ENCODE measurements at places on chromosomes 12 and 14.

- H3K36me3 ChIP-seq, result no peaks in the 10 kb centered on the region
- H3K4me1 ChIP-seq, result no peaks in the 10 kb centered on the region
- no peaks in the 10 kb centered on the region for H3K27me3 ChIP-seq
- H3K4me3 ChIP-seq, result no peak overlapping the region
- no peak overlapping the region for H3K27ac ChIP-seq
- DNase-seq, result no peak
These were observed 150.9 kb downstream of the TBX5 start for GRCh38 chr12:114254998-114255397.

DNA sequence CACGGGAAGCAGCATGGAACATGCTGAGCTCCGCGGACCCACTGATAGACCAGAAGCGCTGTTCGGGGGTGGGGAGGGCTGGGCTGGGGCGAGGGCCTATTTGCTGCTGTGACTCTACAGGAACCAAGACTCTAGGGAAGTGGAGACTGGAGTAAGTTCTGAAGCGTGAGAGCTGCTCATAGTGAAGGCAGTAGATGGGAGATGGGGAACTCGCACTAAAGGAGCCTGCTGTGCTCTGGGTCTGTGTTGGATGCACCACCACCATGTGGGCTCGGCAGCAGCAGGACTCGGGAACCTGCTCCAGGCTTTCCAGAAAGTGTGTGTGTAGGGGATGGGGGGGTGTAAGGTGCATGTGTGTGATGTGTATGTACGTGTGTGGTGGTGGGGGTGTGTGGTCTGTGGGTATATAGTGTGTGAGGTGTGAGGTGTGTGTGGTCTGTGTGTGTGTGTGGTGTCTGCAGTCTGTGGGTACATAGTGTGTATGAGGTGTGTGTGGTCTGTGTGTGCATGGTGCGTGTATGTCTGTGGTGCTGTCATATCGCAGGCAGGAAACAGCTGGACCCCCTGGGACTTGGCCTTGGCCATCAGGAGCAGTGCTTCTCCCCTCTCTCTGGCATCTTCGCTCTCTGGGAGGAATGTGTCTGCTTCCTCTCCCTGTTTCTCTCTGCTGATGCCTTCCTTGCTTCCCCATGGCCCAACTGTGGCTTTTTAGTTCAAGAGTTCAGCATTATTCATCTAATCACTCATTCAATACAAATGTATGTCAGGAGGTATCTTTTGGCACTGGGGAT is 378.9 kb downstream of the FUT8 start:
- H3K36me3 ChIP-seq, result no peaks in the 10 kb centered on the region
- no peaks in the 10 kb centered on the region for H3K27me3 ChIP-seq
- H3K27ac ChIP-seq, result no peak overlapping the region
- no peaks in the 10 kb centered on the region for H3K4me1 ChIP-seq

- H3K4me3 ChIP-seq, result no peak overlapping the region
- no peaks in the 10 kb centered on the region for H3K36me3 ChIP-seq
- no peak overlapping the region for H3K27ac ChIP-seq
- no peaks in the 10 kb centered on the region for H3K27me3 ChIP-seq
- H3K4me1 ChIP-seq, result no peaks in the 10 kb centered on the region
These were observed 18.3 kb upstream of the SLC35F4 start for GRCh38 chr14:57884175-57884574.

GRCh38 chr12:121189131-121189530 is 20.8 kb upstream of the P2RX4 start:
- no peak overlapping the region for H3K27ac ChIP-seq
- peaks cover 13% of the 10 kb centered on the region for H3K36me3 ChIP-seq
- H3K27me3 ChIP-seq, result no peaks in the 10 kb centered on the region
- DNase-seq, result no peak
- no peak overlapping the region for H3K4me3 ChIP-seq
- H3K4me1 ChIP-seq, result peaks cover 26% of the 10 kb centered on the region

- H3K4me1 ChIP-seq, result no peaks in the 10 kb centered on the region
- H3K4me3 ChIP-seq, result no peak overlapping the region
- H3K36me3 ChIP-seq, result no peaks in the 10 kb centered on the region
- no peaks in the 10 kb centered on the region for H3K27me3 ChIP-seq
- no peak for DNase-seq
- no peak overlapping the region for H3K27ac ChIP-seq
These were observed 313.1 kb upstream of the GARIN6 start for GRCh38 chr12:99334285-99335056.

DNA sequence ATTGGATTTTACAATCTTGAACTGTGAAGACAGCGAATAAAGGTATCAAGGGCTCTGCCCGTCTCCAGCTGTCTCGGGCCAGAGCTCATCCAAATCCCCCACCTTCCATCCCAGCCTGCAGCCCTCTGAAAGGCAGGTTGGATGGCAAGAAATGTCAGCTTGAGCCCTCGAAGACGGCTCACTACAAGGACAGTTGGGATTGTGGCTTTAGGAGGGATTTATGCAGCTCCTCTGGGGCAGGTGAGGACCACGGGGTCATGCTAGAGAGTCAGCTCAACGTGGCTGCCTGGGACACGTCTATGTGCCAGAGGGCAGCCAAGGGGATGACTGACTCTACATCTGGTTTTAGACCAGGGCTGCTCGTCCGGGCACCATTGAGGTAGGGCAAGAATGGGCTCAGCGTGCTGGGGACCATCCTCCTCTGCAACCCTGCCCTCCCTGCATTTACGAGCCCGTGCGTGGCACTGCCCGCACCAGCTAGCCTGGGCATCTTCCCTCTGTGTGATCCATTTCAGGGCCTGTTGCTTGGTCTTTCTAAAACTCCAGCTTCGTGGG is 16.2 kb downstream of the MVK start:
- peaks cover 92% of the 10 kb centered on the region for H3K36me3 ChIP-seq
- H3K27me3 ChIP-seq, result no peaks in the 10 kb centered on the region
- H3K4me1 ChIP-seq, result peaks cover under 1% of the 10 kb centered on the region
- no peak for DNase-seq

DNA sequence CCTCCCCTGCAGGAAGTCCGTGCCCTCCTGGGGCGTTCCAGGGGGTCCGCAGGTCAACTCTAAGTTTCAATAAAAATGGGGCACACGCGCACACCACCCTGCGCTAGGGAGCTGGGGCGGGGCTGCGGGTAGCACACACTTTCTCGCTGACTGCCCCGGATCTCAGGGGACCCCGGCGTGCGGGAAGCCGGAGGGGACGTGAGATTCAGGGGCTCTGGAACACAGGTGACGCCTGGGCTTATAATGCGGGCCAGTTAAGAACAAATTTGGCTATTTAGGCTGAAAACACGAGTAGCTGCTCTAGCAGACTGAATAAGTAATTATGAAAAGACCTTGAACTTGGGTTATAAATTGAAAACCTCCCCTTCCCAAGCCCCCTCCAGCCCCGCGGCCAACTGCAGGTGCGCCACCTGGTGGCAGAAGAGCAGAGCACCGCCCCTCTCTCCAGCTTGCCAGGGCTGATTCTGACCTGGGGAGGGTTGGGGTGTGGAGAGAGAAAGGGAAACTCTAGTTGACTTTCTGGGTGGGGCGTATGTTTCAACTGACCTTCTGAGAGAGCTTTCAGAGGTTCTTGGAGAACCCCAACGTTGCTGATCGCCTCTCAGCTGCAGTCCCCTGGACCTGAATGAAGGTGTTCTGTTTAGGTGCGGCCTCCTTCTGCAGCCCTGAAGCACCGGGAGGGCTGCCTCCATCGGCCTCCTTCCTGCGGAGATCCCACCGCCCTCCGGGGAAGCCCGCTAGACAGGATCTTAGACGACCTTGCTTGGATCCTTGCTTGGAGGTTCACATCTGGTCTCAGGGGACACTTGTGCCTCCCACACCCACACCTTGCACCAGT is 118.4 kb upstream of the EVL start:
- H3K27ac ChIP-seq, result no peak overlapping the region
- no peaks in the 10 kb centered on the region for H3K36me3 ChIP-seq
- no peak for DNase-seq
- H3K4me1 ChIP-seq, result peaks cover 11% of the 10 kb centered on the region

DNA sequence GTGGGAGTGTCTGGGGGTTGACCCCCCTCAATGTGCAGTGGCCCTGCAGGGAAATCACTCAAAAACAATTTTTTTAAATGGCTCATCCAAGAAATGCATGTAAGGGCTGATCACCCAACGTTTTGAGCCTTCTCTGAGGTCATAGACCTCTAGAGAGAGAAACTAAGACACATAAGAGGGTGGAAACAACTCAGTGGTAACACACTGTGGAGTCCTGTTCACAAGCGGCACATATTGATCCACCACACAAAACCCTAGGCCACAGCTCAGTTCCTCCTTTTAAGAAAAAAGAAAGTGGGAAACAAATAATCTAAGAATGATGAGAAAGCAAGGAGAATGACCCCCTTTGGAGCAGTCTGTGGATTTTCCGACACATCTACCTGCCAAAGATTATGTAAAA is 83.0 kb upstream of the METAP2 start:
- no peaks in the 10 kb centered on the region for H3K36me3 ChIP-seq
- no peak overlapping the region for H3K4me3 ChIP-seq
- H3K27ac ChIP-seq, result no peak overlapping the region
